NCI-H2081 (cell line): ENCODE measurements at places on chromosomes 7 and 10.

DNA sequence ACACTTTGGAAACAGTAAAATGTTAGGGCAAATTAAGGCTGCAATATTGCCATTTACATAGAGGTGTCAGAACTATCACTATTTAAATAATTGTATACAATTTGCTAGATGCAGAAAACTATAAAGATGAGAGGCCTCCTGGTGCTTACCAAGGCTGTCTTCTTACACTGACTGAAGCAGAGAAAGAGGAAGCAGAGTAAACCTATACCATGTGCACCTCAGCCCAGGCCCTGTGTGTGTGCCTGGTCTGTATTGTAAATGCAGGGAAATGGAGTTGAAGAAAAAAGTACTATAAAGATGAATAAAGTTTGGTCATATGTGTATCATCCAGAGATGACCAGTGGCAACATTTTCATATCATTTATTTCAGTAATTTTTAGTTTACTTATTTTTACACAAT lies 29.2 kb downstream of the ELMO1 start:
- no peak for DNase-seq

DNA sequence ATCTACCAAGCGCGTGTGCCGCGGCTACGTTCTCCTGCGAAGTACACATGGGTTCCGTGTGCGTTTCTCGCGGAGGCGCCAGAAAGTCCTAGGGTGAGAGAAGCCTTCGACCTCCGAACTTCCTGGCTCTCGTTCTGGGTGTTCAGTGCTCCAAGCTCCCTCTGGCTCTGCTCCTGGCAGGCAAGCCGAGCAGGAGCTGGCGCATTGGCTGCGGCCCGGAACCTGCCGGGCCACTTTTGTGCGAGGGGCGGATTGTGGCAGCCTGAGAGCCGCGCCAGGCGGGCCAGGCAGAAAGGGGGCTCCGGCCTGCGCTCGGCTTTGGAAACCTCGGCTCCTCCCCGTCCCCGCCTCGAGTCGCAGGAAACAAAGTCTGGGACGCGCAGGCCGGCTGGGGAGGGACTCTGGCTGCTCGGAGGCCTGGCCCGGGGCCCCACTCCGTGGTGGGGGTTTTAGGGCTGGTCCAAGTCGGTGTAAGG lies 9.6 kb downstream of the EMX2 start:
- no peak for DNase-seq

DNA sequence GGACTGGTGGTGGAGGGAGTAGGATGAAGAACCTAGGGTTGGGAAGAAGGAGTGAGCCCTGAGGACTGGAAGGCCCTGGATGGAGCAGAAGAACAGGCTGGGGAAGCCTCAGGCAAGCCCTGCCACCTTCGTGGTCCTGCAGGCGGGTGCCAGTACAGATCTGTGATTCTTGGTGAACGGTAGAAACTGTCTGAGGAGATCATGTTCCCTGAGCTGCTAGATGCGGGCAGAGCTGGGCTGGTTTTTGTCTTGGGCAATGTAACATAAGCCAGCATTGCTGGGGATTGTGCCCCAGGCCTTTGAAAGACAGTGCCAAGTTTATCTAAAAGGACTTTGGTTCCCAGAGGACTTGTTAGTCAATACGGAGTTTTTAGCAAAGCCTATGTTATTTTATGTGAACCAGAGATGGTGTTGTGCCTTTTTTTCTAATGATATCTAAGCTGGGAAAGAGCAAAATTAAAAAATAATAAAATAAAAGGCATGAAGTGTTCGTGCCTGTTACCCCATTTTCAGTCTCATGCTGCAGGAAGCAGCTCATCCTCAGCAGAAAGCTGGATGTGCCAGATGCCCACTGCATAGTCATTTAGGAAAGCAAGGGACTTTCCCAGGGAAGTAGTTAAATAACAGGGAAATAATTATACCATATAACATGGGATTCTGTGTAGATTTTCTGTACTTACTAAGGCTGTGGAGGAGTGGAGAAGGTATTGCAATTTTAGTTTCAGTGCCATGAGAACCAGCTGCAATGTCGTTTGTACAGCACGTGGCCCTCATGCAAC lies 24.4 kb upstream of the FIGNL1 start:
- no peak for DNase-seq

- DNase-seq, result peak; percentile 37
These were observed 68.4 kb upstream of the RAPGEF5 start for GRCh38 chr7:22425361-22425760.

DNA sequence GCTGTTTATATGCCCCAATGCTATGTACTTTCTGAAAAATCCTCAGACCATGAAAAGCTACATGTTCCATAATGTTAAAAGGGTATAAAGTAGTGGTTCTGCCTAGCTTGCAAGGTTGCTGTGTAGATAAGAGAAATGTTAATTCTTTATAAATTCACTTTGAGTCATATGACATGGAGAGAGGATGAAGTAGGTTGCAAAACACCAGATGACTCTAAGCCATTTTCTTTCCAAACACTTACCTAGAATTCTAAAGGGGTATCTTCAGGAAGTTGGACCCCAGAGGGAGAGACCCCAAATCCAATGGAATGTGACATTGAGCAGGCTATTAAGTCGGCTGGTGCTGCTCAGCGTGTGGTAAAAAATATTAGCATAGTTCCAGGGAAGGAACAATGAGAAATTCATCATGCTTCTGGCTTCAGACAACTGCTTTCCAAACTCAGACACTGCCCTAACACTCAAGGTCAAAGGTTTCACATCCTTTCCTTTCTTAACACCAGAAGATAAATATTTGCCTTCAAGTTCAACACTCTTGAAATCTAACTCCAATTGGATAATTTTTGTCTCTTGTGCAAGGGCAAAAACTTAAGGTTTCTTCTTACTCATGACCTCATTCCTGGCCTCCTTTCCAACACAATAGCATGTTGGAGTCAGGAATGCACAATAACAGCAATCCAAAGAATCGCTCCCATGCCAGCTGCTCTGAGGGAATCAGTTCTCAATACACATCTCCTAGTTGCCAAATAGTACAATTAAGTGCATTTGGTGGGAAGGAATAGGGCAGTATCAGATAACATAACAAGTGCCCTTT lies 100.7 kb upstream of the AFAP1L2 start:
- no peak for DNase-seq
